ENCODE measurements at places on chromosomes 3 and 15. TPM values are rescaled to one million over a fixed set of nuclear protein-coding genes. Genes with fewer than 3 reads are reported as not detected.

DNA sequence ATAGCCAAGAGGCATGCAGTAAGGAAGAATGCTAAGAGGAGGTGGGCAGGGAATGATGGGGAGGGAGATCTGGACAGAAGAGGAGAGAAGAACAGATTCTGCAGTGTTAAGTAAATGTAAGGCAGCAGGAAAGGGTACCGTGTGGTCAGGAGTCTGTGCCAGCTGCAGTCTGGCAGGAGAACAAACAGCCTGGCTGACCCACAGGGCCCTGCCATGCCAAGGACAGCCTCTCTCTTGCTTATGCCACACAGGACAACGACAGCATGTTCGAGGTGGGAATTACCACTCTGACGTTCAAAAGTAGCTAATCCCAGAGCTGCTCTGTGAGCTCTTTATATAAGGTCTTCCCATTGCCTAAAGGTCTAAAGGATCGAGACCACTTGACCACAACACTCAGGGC lies 31.3 kb downstream of the DAPK2 start:
- no peak for DNase-seq

- no peak for DNase-seq
Observed at GRCh38 chr3:9786209-9786739, 6.0 kb downstream of the TADA3 start.

GRCh38 chr15:27339138-27339537 lies 368.2 kb downstream of the GABRG3 start:
- no peak for DNase-seq

GRCh38 chr3:173395073-173395411 lies 2.5 kb upstream of the NLGN1 start:
- no peak for DNase-seq

DNA sequence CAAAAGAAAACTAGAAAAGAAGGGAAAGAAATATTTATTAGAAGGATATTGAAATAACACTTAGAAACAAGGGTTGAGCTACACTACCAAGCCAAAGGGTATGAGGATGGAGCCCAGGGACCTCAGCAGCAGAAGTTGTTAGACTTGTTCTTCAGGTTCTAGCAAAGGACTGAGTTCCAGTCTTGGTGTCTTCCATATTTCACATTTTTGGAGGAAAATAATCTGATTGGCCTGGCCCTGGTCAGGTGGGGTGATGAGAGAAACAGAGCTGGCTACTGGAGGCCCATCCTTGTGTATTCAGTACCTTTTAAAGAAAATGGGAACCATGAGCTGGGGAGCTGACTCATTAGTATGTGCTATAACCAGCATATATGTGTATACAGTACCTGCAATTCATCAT lies 28.2 kb downstream of the PPP4R2 start:
- DNase-seq, result no peak

- DNase-seq, result no peak
Observed at GRCh38 chr15:64842096-64842939, 603 bp downstream of the PLEKHO2 start.

GRCh38 chr15:93348711-93349545 lies 259.9 kb upstream of the RGMA start:
- DNase-seq, result no peak

GRCh38 chr15:58021332-58022230 lies 43.9 kb downstream of the ALDH1A2 start:
- DNase-seq, result no peak

- no peak for DNase-seq
Observed at GRCh38 chr3:31008994-31009393, 114.5 kb upstream of the GADL1 start.

DNA sequence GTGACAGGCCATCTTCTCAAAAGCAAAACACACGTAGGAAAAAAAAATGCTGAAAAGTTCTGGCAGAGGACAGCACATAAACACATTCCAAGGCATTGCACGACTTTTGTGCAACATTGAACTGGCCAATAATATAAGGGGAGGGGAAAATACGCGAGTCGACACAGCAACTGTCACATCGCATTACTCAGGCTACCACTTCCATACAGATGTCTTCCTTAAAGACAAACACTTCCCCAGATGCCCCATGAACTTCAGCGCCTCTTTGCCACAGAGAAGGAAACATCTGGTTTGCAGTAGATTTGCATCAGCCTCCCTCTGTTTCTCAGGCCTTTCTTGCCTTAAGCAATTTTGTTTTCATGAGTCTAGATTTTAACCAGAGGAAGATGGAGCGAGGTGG lies 144.4 kb upstream of the IGF1R start:
- DNase-seq, result no peak

- DNase-seq, result no peak
Observed at GRCh38 chr3:100216713-100217112, 44.1 kb upstream of the TBC1D23 start.

DNA sequence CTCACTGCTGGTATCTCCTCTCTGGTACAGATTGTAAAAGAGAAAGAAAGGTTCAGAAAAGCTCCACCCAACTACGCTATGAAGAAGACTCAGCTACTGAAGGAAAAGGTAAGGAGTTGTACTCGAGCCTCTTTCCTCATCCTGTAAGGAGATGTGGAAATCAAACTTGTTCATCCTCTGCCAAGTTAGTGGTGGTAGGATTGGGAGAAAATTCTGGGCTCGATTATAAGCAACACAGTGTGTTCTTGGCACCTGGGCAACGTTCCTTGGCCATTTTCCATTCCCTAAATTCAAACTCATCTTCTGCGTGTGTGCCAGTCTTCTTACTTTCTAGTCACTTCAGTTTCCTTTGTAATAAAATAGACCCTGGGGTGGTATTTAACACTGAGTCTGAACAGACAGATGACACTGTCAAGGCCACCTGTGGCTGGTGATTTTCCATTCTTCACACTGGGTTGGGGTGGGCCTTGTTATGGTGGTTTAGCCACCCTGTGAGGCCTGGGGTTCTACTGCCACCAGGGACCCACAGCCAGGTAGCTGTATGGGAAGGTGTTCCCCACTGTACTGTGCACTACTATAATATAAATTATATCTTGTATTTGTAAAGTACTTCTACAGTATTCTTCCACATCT lies 17.1 kb upstream of the ITPKA start:
- no peak for DNase-seq

- DNase-seq, result no peak
Observed at GRCh38 chr3:177881351-177881750, 654.9 kb upstream of the KCNMB2 start.

DNA sequence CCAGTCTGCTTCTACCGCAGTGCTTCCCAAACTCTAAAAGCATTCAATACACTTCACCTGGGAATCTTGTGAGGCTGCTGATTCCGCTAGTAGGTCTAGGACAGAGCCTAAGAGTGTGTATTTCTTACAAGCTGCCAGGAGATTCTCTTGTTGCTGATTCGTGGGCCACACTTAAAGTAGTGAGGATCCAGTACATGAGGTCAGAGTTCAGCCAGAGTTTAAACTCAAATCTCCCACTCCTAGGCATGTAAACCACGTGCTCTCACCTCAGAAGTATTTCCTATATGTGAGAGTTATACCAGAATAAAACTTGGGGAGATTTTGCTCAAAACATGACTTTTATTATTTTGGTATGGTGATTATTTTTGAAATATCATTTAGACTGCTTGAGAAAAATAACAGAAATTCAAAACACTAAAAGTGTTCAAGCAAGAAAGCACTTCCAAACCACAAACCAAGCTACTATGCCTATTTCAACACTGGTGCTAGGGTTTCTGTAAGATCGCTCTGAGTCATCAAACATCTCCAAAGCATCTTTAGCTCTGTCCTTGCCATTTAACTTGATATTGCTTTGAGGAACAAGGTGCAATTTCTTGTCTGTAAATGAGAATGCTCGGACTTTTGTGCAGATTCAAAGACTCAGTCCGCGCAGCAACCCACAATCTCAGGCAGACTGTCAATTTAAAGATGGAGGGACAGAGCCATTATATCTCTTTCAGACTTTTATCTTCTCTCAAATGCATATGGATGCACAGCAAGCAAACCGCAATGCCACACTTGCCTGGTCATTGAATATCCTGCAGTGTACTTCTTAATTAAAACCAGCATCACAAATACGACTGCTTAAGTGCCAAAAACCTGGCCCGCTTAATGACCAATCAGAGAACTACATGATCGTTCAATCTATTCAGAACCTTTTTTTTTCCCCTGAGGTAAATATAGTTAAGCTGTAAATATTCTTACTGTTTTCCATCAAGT lies 59.8 kb downstream of the AGTR1 start:
- no peak for DNase-seq

DNA sequence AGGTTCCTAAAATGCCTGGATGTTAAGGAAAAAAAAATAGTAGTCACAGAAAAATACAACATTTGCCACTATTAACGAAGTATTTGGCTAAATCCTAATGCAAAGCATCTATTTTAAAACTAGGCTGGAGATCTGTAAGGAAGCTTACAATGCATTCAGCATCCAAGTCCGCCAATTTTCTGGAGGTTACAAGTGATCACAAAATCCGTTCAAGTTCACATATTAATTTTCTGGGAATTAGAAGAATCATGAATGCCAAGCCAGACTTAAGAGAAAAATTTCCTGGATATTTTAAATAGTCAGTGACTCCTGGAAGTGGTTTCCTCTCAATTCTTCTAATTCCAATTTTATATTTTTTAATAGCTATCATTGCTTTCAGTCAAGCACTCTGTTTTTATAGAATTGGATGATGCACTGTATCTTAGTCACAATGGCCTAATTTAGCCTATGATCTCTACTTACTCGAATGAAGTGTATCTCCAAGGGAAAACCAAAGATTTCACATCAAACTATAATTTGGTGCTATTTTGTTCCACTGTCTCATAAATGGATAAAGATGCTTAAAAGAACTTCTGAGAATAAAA lies 60.4 kb downstream of the P3H2 start:
- no peak for DNase-seq

- no peak for DNase-seq
Observed at GRCh38 chr3:128205558-128206145, 52.4 kb downstream of the EEFSEC start.

- peak; percentile 30 for DNase-seq
Observed at GRCh38 chr15:61528581-61528910, 299.4 kb upstream of the RORA start.

- DNase-seq, result no peak
Observed at GRCh38 chr15:29749365-29750086, 72.7 kb downstream of the TJP1 start.

GRCh38 chr3:36511791-36512486 lies 131.6 kb downstream of the STAC start:
- no peak for DNase-seq

GRCh38 chr15:64141798-64142512 lies 9.6 kb upstream of the SNX22 start:
- DNase-seq, result no peak

- no peak for DNase-seq
Observed at GRCh38 chr15:90401495-90401894, 13.5 kb downstream of the IQGAP1 start.

DNA sequence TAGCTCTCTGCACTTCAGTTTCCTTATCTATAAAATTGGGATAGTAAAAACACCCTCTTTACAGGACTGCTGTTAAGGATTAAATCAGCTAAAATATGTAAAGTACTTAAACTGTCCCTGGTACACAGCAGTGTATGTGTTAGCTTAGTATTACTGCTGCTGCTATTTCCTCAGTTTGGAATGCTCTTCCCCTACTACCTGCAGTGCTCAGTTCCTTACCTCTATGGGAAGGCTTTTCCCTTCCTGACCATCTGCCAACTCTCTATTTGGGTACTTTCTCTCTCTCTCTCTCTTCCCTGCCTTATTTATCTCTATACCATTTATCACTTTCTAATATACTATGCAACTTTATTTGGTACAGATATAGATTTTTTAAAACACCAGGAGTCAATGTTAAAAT lies 26.5 kb downstream of the KPNA4 start:
- no peak for DNase-seq

The OR5K2 gene
- polyA plus RNA-seq, result 1.2 TPM

The HIGD2B gene
- not detected for polyA plus RNA-seq

The CDCP1 gene
- 1.2 TPM for polyA plus RNA-seq

The PEX11A gene
- 24.4 TPM for polyA plus RNA-seq

The ZSCAN2 gene
- polyA plus RNA-seq, result 30.7 TPM

The SCAMP5 gene
- 47.9 TPM for polyA plus RNA-seq

The ZDHHC19 gene
- not detected for polyA plus RNA-seq

The GRAMD2A gene
- polyA plus RNA-seq, result 10.6 TPM

The SCAANT1 gene
- 1.0 TPM for polyA plus RNA-seq

The SUCNR1 gene
- 8.0 TPM for polyA plus RNA-seq

Measured in left kidney (tissue), 8 donors.